ENCODE measurements at places on chromosomes 5 and 9.
A peak's percentile ranks its signal among the peaks of the same experiment; 100 is the strongest.

GRCh38 chr9:87776481-87777379 is 50.8 kb downstream of the CTSL start:
- DNase-seq: no peak

DNA sequence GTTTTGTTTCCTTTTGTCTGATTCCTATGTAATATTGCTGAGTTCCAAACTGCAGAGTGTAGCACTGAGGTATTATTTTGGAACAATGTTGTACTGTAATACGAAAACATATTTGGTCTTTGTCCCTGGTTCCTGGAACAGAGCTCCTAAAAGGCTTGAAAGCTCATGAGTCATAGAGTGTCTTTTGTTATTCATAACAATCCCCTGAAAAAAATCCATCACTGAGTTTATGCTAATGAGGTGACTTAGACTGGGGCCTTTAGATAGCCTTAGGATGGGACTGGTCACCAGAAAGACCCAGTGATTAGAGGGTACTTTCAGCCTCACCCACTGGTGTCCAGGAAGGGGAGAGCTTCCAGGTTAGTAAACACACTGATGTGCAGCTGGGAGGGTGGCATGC is 132.7 kb upstream of the POU5F2 start:
- no peak for DNase-seq

GRCh38 chr5:32290922-32291321 is 21.8 kb downstream of the MTMR12 start:
- DNase-seq: no peak

DNA sequence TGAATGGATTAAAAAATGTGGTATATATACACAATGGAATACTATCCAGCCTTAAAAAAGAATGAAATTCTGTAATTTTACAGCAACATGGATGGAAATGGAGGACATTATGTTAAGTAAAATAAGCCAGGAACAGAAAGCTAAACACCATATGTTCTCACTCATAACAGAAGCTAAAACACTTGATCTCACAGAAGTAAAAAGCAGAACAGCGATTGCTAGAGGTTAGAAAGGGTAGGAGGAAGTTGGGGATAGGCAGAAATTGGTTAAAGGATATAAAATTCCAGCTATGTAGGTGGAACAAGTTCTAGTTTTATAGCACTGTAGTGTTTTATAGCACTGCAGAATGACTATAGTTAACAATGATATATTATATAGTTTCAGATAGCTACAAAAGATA is 15.8 kb downstream of the MARCHF3 start:
- no peak for DNase-seq

GRCh38 chr5:31688515-31689092 is 49.7 kb downstream of the PDZD2 start:
- DNase-seq: no peak

DNA sequence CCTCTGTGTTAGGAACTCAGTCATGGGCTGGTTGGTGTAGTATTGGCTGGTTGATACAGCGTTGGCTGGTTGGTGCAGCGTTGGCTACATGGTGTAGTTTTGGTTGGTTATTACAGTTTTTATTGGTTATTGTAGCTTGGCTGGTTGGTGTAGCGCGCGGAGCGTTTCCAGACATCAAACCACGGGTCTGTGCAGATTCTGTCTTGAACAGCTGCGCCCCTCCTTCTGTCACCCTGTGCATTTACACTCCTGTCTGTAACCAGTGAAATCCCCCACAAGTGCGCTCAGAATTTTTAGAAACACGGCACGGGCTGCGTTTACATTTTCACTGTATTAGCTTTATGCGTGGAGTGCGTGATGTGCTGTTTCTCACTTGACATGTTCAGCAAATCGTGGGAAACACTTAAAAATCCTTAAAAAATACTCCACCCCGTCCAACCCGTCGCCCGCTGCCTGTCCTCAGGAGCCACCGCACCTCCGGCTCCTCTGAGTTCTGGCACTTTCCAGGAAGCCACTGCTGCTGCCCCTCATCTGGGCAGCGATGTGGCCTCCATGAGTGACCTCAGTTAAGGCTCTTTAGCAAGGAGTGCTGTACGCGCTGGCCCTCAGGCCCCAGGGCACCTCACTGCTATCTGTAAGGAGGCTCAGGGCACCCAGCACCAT is 20.8 kb downstream of the NKD2 start:
- DNase-seq: no peak

- DNase-seq: no peak
Observed at GRCh38 chr9:74783408-74783807, 104.3 kb downstream of the TRPM6 start.

DNA sequence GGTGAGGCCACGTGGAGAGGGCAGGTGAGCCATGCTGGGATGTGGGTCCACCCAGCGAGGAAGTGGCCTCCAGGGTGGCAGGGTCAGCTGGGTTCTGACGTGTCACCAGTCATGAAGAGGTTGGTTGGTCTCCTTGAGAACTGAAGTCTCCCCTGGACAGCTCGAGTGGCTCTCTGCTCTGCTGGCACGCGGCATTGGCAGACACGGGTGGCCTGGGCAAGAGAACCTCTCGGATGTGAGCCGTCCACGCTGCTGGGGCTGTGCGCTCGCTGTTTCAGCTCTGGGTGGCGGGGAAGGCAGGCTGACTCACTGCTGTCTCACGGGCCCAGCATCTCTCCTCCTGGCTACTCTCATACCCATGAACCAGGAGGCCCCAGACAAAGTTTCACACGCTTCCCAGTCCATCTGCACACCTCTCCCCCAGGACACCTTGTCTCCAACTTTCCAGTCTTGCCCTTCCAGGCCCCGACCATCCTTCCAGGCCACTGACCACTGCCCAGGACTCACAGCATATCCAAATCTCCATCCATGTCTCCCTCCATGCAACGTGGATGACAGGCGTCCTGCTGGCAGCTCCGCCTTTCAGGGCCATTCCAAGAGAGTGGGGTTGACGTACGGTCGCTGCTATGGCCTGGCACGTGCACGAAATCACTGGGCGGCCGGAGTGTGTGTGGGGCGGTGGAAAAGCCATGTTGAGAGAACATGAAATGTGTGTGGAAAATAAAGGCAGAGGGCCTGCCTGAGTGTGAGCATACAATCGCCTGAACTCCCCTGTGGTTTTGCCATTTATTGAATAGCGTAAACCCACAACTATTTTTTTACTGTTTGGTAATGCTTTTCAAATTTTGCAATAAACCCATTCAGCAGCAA is 145.0 kb upstream of the COL5A1 start:
- DNase-seq: no peak

- DNase-seq: peak; percentile 61
Observed at GRCh38 chr5:6715758-6716628, 2.8 kb downstream of the TENT4A start.

- DNase-seq: peak; percentile 86
Observed at GRCh38 chr9:114387680-114388356, at the start of gene AKNA. TSS of gene AKNA (minus strand) at chr9:114387982. CDS start at chr9:114381333, 6,649 bp downstream.
